Activated naive CD4-positive, alpha-beta T cell treated with anti-CD3 and anti-CD28 coated beads, Interleukin-2, amount 50 U/mL, for 72 hours (primary cell): ENCODE measurements at places on chromosomes 7 and 10. TPM values are rescaled to one million over a fixed set of nuclear protein-coding genes. Genes with fewer than 3 reads are reported as not detected.

Gene MEOX2
- total RNA-seq: not detected

Gene TUBAL3
- not detected for total RNA-seq

Gene PTER
- total RNA-seq: 11.8 TPM

Gene GRM3
- total RNA-seq: not detected

Gene WNT2
- total RNA-seq: not detected

Gene IDI2
- not detected for total RNA-seq

Gene CTTNBP2
- total RNA-seq: not detected

Gene CYP2C18
- 0.68 TPM for total RNA-seq

Gene MAGI2
- 0.16 TPM for total RNA-seq

Gene ARHGAP19
- total RNA-seq: 45.4 TPM

Gene AQP1
- not detected for total RNA-seq

Gene AKR1C1
- total RNA-seq: 0.93 TPM

Gene CHST12
- total RNA-seq: 1.3 TPM

Gene TPK1
- 20.8 TPM for total RNA-seq

Gene LMOD2
- total RNA-seq: not detected

Gene DGKI
- total RNA-seq: 16.8 TPM

Gene AMZ1
- 0.14 TPM for total RNA-seq

Gene MYO3A
- not detected for total RNA-seq

Gene UBE3C
- 57.7 TPM for total RNA-seq

Gene ZNF365
- total RNA-seq: not detected

Gene HPS1
- total RNA-seq: 57.4 TPM

Gene C10orf62
- not detected for total RNA-seq

Gene EVX1
- total RNA-seq: not detected

Gene MAT1A
- not detected for total RNA-seq

Gene MYH16
- 0.11 TPM for total RNA-seq

Gene CLRN3
- not detected for total RNA-seq

Gene ZEB1
- total RNA-seq: 44.4 TPM

Gene SAMD9L
- 35.2 TPM for total RNA-seq

Gene SH2D4B
- total RNA-seq: not detected

Gene SFRP5
- not detected for total RNA-seq

Gene PNLIPRP2
- total RNA-seq: not detected

Gene GDF2
- not detected for total RNA-seq

Gene TRDMT1
- total RNA-seq: 7.1 TPM

Gene TNS3
- total RNA-seq: 0.23 TPM

Gene FRMPD2
- 0.36 TPM for total RNA-seq

Gene GPNMB
- 1.8 TPM for total RNA-seq

Gene TFAM
- 74.8 TPM for total RNA-seq
